GOT3 (cell line): ENCODE measurements at places on chromosomes 2 and 18.

DNA sequence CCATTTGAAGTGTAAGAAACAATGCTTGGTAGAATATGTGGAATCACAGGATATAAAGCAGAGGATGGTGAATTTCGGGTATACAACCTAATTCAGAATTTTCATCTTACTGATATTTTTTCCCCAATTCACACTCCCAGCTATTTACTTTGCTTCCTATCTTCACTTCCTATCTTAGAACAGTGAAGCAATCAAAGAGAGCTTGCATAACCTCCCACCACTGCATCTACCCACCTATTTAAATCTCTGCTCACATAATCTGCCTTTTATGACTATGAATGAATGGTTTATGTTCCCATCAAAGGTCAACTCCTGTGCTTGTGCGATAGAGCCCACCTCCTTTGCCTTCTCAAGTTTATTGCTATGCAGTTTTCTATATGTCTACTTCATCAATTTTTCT lies 3.3 kb downstream of the RMDN2 start:
- DNase-seq: no peak

DNA sequence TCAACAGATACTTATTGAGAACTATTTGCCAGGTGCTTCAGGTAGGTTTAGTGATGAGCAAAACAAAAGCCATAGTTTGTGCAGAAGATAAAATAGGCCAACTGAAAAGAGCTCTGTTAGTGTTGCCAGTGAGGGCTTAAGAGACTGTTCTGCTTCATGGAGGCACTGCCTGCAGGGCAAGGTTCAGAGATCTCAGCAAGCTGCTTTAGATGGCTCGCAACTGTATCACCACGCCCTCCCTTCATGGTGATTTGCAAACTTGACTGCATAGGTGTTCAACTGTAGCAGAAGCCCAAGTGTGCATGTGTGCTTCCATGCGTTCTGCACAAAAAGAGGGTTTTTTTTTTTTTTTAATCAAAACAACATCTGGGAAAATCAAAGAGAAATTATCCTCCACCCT lies 84.5 kb downstream of the RAPH1 start:
- DNase-seq: no peak

DNA sequence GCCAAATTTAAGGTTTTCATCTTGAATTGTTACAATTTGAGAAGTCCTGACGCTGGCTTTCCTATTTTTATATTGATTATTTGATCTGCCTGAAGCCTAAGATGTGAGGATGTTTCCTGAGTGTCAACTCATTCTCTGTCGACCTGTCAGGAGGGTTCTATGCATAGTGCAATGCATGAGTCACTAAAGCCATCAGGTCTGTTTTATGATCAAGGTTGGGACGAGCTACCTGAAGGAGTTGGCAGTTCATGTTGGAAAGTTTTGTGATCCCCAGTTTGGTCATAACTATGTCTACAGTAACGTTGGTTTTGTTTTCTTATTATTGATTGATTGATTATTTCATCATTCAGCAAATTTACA lies 71.2 kb downstream of the NABP1 start:
- DNase-seq: no peak

GRCh38 chr2:53217250-53217649 lies 550.4 kb upstream of the CHAC2 start:
- DNase-seq: no peak

- DNase-seq: no peak
Measured at GRCh38 chr2:70458661-70459060, 95.0 kb downstream of the TGFA start.

DNA sequence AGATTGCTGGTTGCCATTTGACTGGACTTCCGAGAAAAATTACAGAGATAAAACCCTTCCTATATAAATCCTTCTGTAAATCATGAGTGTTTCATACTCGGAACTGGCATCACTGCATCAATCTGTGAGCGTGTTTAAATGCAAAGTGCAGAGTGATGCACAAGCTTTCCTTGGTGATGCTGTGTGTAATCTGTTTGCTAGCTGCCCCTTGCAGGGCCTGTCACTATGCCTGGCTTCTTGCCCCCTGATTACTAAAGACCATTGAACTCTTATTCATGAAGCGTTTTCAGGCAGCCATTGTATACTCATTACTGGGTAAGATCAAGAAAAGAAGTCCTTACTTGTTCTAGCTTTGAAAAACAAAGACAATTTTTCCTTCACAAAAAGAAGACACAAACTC lies 266.9 kb upstream of the FANCL start:
- DNase-seq: no peak

- no peak for DNase-seq
Measured at GRCh38 chr2:7813541-7814292, 868.1 kb upstream of the ID2 start.

DNA sequence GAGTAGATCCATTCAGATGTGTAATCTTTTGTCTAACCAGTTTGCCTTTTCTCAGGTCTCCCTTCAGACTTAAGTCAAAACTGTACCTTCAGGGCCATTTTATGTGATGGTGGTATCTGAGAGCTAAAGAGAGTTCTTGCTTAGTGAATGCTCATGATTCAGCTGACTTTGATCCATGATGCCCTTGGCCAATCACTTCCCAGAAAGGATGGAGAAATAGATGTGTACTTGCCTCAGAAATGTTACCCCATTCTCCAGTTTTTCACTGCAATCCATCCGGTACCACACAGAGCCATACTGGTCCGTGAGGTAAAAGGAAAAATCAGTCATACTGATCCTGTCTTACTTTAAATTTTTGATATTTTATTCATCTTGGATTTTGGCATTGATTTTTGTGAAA lies 234.8 kb upstream of the PIK3C3 start:
- DNase-seq: no peak

DNA sequence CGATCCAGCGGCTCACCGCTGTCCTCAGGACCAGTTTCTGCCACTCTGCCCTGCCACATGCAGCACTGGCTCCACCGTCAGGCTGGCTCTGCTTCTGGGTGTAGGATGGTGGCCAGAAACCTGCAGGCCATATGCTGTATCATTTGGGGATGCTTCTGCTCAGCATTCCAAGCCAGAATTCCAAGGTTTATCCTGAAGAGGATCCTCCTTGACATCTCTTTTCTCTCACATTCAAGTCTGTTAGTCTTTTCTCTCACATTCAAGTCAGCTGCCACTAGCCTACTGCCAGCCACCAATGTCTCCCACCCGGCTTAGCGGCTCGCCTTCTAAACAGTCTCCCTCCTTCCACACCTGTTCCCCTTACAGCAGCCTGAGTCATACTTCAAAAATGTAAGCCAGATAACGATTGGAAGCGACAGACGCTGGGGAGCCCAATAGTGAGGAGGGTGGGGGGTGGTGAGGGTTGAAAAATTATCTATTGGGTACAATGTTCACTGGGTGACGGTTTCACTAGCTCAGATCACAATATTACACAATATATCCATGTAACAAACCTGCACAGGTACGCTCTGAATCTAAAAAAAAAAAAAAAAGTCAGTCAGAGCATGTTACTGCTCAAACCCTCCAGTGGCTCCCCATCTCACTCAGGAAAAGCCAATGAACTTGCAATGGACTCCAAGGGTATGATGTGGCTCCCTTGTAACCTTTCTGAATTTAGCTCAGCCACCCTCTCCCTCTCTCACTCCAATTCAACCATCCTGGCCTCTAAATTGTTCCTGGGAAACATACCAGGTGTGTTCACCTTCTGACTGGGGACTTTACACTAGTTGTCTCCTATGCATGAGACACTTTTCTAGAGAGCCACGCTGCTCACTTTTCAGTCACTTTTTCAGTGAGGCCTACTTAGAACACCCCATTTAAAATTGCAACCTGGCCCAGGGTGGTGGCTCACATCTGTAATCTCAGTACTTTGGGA lies 38.8 kb upstream of the SP3 start:
- no peak for DNase-seq

DNA sequence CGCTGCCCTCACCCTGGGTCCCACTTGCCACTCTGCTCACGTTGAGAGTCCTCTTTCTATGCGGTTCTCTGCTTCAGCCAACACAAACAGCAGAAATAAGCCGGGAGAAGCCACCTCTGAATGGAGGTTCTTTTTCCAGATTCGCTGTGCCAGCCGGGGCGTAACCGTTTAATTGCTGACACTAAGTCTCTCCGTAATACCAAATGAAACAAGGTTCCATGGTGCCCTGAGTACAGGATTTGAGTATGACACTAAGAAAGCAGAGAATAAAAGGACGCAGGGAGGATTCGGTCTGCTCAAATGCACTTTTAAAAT lies 37.6 kb downstream of the CTIF start:
- no peak for DNase-seq

- no peak for DNase-seq
Measured at GRCh38 chr2:196489371-196489770, 150.1 kb upstream of the CCDC150 start.

DNA sequence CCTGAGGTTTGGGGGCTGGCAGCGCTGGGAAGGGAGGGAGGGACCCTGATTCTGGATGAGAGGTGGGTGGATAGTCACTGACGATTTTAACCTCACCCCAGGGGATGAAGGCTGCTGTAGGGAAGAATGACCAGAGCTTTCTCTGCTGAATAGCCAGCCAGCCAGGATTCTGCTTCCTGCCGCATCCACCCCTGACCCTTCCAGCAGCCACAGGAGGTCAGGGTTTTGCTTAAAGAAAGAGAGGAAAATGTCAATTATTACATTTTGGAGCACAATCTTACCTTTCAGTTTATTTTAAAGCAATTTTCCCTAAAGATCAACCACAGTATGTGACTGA lies 217.7 kb downstream of the GBX2 start:
- no peak for DNase-seq

DNA sequence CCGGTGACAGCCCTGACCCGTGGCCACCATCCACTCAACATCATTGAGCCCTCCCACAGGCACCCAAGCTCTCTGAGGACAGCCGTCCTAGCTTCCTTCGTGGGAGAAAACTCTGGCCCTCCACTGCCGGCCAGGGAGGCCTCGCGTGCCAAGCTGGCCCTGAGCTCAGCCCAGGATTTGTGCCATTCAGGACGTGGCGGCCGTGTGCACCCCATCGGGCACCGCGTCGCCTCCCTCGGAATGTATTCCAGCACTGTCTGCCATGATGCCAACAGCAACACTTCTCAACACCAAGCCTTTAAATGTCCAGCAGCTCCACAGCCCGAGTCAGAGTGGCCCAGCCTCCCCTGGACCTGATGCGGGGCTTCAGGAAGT lies 35.7 kb downstream of the ZNF516 start:
- DNase-seq: no peak

DNA sequence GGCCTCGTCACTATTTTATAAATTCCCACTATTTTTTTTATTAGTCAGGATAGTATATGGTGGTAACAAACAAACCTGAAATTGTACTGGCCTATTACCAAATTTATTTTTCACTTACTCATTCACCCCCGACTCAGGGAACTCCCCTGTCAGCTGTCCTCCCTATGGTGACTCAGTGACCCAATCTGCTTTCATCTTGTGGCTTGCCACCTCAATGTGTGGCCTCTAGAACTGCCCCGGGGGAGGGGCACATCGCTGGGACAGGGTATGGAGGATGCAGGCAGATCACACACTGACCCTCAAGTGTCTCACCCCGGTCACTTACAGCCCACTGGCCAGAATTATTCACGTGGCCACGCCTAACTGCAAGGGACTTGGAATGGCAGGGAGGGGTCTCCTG lies 71.6 kb downstream of the ACTR2 start:
- no peak for DNase-seq

DNA sequence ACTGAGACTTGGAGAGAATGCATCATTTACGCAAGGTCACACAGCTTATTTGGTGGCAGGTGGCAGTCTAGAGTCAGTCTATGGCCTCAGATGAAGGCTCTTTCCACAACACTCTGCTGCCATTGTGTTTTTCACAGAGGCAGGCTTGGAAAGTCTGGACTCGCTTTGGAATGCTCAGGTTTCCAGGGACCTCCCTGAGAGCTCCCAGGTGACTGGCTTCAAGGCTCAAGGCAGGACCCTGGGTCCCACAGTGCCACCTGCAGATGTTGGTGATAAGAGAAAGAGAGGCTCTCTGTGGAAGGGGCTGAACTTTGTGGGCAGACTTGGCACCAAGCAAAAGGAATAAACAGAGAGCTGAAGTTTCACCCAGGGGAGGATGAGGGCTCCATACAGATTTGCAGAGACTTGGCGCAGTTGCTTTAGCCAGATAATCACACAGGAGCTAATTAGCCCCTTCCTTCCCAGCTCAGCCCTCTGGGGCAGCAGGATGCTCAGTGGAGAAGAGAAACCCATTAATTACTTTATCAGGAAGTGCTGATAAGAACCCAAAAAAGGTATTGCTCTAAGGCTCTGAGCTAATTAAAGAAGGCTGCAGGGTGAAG lies 103.5 kb downstream of the LBH start:
- no peak for DNase-seq

DNA sequence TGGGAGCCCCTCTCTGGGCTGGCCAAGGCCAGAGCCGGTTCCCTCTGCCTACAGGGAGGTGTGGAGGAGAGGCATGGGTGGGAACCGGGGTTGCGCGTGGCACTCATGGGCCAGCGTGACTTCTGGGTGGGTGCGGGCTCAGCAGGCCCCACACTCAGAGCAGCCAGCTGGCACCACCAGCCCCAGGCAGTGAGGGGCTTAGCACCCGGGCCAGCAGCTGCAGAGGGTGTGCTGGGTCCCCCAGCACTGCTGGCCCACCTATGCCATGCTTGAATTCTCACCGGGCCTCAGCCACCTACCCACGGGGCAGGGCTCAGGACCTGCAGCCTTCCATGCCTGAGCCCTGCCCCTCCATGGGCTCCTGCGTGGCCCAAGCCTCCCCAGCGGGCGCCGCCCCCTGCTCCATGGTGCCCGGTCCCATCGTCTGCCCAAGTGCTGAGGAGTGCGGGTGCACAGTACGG lies 248.5 kb upstream of the HNMT start:
- no peak for DNase-seq

DNA sequence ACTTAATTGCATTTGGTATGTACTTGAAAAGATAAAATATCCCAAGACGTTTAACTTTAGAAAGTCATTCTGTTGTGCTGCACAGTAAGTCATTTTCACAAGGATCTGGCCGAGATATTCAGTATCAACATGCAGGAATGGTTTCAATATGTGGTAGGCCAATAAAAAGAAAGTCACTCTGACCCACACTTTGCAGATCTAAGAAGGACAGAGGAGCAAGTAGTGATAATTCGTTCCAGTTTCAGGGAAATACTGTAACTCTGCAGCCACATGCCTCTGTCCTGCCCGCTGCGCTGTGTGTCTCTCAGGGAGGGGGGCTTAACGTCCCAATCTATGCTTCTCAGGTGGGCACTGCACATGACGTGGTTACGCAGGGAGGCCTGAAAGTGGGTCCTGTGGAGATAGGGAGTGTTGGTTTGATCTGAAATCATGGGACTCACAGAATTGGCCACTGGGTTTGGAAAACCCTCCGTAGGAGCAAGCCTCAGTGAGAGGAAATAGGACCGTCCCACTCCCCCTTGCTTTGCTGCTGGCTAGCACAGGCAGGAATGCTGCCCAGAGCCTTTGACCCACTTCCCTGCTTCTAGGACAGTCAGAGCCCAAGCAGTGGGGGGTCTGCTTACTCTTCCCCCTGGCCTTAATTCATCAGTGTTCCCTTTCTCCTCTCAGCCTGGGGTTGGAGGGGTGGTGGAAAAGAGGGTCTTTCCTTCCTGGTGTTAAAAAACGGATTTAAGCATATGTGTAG lies 314.7 kb upstream of the SPRED2 start:
- DNase-seq: no peak

DNA sequence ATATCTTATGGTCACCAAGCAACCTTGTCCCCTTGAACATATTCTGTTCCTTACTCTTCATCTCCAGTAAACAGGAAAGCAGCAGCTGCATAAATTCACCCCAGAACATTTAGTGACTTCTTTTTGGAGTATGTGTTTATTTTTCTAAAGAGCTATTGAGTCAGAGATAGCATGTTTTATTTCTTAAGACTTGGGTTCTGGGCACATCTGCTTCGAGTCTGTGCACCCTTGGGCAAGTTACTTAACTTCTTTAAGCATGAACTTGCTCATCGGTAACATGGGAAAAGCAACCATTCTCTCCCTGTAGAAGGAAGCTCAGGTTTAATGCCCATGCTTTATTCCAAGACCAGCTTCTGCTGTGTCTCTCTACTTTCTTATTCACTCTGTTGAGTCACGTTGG lies 309.3 kb upstream of the MEX3C start:
- no peak for DNase-seq
